Stimulated activated CD8-positive, alpha-beta memory T cell treated with anti-CD3 and anti-CD28 coated beads, Interleukin-7, amount 100 ng/mL, for 1 hour (primary cell): ENCODE measurements at places on chromosomes 3 and 15.

DNA sequence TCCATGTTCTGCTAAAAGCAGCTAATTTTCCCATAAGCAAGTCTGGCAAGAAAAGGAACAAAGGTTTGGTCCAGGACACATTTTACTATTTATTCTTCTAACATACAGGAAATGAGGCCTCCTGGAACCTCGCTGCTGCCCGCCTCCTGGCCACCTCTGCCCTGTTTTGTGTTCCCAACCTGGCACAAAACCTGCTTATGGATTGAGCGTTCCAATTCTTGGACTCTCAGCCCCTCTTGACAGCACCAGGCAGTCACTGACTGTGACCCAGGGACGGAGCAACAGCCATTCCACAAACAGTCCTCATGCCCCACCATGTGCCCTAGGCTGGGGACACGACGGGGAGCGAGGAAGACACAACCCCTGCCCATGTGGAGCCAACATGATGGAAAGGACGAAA lies 11.6 kb upstream of the SSUH2 start:
- no peak for DNase-seq

- DNase-seq, result no peak
Measured at GRCh38 chr3:136070334-136070733, 104.8 kb downstream of the PPP2R3A start.

DNA sequence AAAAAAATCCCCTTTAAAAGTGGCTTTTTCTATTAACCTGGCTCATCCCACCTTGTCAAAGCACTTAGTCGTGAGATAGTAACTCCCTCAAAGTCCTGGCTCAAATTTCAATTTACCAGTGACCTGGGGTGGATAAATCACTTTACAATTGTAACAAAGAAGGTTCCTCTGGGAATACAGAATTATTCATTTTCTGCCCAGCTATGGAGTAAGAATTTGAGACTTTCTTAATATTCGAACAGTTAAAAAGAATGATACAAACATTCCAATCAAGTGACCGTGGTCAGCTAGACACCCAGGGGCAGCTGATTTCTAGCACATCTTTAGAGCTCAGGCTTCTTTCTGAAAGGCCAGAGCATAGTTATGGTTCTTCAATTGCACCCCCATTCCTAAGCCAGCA lies 291.0 kb upstream of the TGFBR2 start:
- DNase-seq, result no peak

DNA sequence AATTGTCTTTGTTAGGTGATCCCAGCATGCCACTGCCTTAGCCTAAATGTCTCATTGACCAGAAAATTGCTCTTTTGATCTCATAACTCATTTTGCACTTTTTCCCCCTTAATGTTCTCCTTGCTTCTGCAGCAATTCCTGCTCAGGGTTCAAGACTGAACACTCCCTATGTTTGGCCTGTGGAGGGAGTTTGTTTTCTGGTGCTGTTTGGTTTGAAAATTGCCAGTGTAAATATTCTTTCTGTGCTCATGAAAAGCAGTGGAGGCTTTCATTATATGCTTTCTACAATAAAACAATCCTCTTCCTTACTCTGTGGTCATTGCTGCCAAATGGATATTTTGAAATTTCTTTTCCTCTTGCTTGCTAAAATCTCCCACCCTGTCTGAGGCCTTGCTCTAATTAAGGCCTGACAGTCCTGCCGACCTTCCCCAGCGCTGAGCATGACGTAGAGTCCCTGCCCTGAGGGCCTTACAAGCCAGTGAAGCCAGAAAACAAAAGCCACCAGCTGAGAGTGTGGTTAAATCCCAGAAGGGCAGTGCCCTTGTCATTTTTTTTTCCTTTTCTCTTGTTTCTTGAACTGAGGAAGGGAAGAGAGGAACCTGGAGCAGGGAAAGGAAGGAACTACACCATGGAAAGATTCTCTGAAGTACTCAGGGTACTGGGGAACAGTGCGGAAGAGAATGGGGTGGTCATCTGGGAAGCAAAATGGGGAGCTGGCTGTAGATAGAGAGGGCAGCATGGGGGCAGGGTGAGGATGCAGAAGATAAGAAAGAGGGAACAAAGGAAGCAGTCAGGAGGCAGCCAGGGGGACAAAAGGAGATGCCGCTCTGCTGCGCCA lies 24.8 kb downstream of the ZBTB38 start:
- DNase-seq, result no peak

- no peak for DNase-seq
Measured at GRCh38 chr3:4864503-4864902, 114.7 kb upstream of the BHLHE40 start.

- no peak for DNase-seq
Measured at GRCh38 chr15:77550301-77551251, 82.1 kb downstream of the LINGO1 start.

- no peak for DNase-seq
Measured at GRCh38 chr3:17055374-17056276, 170.9 kb downstream of the PLCL2 start.

GRCh38 chr3:105674437-105675065 lies 194.3 kb downstream of the CBLB start:
- no peak for DNase-seq

DNA sequence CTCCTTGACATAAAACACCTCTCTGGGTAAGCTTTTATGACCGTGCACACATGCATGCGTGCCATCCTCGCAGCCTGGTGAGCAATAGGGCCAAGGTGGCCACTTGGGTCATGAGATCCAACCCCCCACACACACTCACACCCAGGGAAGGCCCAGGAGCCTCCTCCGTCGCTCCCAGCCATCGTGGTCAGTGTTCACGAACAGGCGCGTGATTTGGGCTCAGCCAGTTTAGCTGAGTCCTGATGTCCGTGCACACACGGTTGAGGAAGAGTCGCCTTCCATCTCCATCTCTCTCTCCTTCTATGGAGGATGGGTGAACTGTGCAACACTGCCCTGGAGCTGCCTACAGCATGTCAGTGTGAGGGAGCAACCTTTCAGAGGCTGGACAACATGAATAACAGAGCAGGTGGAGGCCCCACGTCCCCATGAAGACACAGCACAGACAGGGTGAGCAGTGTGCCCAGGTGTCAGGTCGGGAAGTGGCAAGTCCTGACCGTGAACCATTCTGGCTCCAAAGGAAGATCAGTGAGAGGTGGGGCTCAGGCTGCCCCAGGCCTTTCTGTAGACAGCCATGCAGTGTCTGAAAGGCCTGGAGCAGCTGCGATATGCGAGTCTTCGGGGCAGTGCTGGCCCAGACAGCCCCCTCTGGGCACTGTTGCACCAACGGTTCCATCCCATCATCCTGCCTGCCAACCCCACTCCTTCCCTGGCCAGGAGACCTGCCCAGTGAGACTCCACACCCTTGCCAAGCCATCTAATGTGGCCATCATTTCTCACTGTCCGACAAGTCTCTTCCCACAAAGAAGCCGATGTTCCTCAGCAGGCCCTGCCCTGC lies 253.4 kb downstream of the OCA2 start:
- DNase-seq, result no peak

DNA sequence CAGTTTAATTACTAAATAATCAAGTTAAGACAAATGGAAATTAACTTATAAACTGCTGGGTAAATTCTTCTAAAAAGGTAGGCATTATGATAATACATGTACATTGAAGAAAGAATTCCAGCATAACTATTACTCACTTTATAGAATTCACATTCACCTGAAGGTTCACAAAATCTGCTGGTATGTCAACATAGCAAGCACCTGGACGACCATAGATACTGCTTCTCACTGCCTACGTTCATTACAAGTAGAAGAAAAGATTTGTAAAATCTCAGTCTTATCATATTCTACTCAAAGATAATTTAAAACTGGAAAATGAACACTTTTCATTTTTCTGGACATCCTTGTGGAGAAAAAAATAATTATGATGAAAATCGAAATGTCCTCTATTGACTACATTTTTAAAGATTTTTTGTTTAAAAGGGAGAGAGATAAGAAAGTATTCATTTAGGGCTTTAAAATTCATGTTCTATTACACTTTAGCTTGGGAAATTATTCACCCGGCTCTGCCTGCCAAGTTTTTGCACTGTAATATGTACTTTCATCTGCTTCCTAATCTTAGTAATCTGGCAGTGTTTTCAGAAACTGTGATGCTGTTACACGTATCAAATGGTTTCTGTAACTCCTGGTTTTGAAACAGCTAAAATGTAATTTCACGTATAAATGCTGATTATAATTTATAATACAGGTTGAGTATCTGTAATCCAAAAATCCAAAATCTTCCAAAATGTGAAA lies 16.1 kb downstream of the HACL1 start:
- no peak for DNase-seq

- no peak for DNase-seq
Measured at GRCh38 chr3:127159543-127159942, 33.4 kb upstream of the PRR23E start.

- no peak for DNase-seq
Measured at GRCh38 chr15:40290918-40291574, 8.2 kb upstream of the ANKRD63 start.

GRCh38 chr15:66797921-66798320 lies 95.9 kb downstream of the SMAD6 start:
- DNase-seq, result no peak

DNA sequence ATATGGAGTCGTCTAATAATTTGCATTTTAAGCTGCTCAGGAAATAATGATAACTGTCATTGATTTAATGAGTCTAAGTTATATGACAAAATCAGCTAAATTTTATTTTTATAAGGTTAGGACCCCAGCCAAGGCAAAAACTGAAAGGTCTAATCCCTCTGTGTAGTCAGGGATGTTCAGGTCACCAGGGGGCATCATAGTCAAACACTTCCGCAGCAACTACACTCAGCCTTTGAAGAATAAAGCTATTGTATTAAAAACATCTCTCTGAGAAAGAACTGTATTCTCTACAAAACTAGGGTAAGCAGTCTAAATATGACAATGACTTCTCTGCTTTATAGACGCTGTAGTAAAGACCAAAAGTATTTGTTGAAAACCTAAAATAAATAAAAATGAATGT lies 15.0 kb downstream of the INTS14 start:
- no peak for DNase-seq

DNA sequence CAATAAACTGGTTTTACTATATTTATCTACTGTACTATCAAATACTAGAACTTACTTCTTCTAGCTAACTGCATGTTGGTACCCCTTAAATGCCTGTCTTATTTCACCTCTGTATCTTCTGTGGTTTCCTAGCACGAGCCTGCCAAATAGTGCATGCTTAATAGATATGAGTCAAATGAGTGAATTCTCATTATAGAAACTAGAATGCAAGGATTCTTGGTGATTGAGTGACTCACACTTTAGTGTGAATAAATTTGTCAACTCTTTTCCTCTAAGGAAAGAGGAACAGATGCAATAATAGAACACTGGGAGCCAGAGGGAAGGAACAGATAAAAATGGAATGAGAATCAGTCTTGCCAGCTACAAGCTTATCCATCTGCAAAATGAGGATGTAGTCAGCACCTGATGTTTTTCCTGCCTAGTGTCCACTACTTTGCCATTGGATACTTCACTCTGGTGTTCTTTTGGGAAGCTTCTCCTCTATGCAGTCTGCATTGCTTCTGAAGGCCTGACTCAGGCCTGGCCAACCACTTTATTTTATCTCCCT lies 189.1 kb upstream of the CADPS start:
- no peak for DNase-seq

GRCh38 chr3:54877730-54878129 lies 50.1 kb downstream of the LRTM1 start:
- no peak for DNase-seq

- DNase-seq, result no peak
Measured at GRCh38 chr3:128376516-128376915, 90.2 kb downstream of the DNAJB8 start.

DNA sequence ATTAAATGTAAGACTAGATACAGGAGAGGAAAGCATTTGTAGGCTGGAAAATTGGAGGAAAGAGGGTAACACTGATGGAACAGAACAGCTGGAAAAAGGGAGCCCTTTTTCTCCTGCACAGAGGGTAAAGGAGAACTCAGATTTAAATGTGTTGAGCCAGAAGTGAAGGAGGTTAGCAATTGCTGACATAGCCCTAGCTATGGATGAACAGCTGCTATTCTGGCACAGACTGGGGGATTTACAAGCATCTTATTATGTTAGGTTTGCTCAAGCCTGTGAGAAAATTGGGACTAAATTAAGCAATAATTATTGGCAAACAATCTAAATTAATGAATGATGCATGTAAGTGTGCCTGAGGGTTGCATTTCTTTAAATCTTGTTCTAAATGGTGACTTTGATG lies 40.6 kb upstream of the PRR20G start:
- DNase-seq, result no peak

DNA sequence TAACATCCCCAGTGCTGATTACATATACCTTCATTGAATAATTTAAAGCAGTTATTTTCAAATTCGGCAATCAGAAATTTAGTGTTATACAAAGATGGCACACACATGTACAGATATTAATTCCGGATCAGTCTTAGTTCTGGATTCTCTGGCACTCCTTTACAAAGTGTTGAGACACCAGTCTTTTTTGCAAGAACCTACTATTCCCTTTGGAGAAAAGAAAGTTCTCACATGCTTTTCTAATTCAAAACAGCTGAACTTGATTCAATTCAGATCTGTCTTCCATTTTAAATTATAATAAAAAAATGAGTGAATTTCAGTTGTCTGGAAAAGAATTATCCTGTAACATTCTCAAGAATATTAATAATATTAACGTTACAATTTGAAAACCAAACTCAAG lies 20.4 kb downstream of the CCDC191 start:
- no peak for DNase-seq

GRCh38 chr3:102225407-102226132 lies 209.2 kb upstream of the ZPLD1 start:
- no peak for DNase-seq

GRCh38 chr3:63051920-63052319 lies 176.7 kb upstream of the CADPS start:
- DNase-seq, result no peak

DNA sequence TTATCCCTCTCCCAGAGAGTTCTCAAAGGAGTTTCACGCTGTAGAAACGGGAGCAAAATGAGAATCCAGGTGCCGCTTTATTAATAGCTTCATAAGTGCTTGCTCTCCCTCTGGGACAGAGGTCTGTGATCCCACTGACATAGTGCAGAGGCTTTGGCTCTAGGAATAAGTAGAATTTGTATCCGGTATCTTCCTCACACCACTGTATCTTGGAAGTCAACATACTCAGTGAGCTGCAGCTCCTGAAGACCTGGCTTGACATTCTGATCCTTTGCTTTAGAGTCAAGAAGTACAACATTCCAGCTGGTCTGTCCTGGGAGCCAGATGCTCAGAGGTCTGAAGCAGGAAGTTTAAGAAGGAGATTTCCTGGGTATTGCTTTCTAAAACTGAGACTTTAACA lies 323.0 kb downstream of the LPP start:
- no peak for DNase-seq

DNA sequence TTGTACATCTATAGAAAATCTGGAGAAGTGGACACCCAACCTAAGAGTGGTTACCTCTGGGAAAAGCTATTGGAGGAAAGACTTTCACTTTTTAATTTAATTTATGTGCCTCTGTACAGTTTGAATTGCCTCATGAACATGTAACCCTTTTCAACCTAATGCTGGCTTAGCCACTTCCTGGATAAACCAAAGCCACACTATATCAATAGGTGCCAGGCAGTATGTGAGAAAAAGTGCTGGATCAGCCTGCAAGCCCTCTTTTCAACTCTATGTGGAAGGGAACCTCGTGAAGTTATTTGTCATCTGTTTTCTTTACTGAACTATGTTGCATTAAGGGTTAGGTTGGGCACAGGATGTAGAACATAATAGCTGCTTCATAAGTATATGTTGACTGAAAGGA lies 9.3 kb upstream of the TOPAZ1 start:
- DNase-seq, result no peak

- no peak for DNase-seq
Measured at GRCh38 chr3:7305561-7305960, 444.6 kb downstream of the GRM7 start.

- DNase-seq, result no peak
Measured at GRCh38 chr3:112350018-112350810, 17.3 kb downstream of the CD200 start.
